ENCODE measurements at places on chromosomes 7 and 10. TPM values are rescaled to one million over a fixed set of nuclear protein-coding genes. Genes with fewer than 3 reads are reported as not detected.
A peak's percentile ranks its signal among the peaks of the same experiment; 100 is the strongest.

ANKRD61 gene
- polyA plus RNA-seq = 1.0 TPM

SORCS3 gene
- polyA plus RNA-seq = not detected

HOXA6 gene
- 8.7 TPM for polyA plus RNA-seq

SSC4D gene
- 0.94 TPM for polyA plus RNA-seq

ERVW-1 gene
- 1.4 TPM for polyA plus RNA-seq

SPAM1 gene
- polyA plus RNA-seq = not detected

CUTC gene
- 23.6 TPM for polyA plus RNA-seq

VPS37D gene
- 2.8 TPM for polyA plus RNA-seq

MYH16 gene
- 0.18 TPM for polyA plus RNA-seq

GNG11 gene
- 21.8 TPM for polyA plus RNA-seq

DNA sequence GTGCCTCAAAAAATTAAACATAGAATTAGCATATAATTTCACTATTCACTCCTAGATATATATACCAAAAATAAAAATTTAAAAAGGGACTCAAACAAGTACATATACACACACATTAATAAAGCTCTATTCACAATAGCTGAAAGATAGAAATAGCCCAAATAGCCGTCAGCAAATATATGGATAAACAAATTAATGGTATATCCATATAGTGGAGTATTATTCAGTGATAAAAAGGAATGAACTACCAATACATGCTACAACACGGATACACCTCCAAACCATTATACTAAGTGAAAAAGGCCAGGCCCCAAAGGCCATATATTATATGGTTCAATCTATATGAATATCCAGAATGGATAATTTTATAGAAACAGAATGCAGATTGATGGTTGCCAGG is 414.6 kb upstream of the LRGUK start:
- no peak for DNase-seq

GRCh38 chr7:47441796-47442604 is 139.9 kb downstream of the TNS3 start:
- no peak for DNase-seq

- no peak for DNase-seq
Measured at GRCh38 chr10:128087146-128087883, 38.9 kb downstream of the MKI67 start.

DNA sequence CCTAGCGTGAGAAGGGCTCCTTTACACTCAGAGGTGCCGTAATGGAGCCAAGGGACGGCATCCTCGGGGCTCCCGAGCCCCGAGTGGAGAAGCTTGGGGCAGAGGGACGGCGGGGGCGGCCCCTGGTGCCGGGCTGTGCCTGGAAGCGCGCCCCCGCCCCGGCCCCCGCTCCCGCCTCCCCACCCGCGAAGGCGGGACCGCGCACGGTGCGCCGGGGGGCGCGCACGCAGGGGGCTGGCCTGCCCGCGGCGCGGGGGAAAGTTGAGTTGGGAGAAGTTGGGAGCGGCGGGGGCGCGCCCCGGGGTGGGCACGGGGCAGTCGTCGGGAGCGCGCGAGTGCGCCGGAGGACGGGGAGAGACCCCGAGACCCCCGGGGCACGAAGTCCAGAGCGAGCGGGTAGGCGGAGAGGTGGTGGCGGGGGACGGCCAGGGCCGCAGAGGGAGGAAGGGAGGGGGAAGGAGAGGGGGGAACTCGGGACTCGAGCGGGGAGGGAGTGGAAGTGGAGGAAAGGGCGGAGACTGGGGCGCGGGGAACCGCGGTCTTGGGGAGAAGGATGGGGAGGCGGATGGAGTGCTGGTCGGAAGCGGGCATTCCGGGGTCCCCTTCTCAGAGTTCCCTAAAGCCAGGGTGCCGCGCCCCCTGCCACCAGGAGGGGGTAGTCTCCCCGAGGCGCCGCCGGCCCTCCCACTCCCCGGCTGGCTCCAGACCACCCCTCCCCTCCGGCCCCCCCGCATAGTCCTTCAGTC is at the start of gene SLC4A2:
TSS of gene SLC4A2 (plus strand) at position 223 of the 746 bp plus-strand sequence. CDS start 2,399 bp downstream, outside the sequence.
- DNase-seq = peak; percentile 52

DNA sequence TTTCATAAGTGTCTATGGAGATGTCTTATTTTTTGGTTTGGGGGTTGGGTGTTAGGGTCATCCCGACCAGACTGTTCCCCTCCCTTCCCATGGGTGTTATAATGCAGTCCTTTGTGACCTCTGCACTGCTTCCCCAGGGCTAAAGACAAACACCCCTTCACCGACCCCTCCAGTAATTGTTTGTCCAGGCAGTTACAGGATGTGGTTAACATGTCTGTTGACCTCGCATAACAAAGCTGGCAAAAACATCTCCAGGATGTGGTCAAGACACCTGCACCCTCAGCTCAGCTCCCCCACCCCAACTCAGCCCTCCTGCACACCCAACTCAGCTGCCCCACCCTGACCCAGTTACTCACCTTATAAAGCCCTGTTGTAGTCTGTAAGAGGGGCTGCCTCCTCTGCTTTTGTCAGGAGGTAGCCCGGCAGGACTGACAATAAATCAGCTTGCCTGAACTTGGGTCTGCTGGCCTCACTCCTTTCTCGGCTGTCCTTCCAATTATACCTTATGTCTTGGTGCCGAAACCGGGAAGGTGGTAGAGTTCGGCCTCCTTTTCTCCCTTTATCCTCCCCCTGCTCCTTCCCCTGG is 102.2 kb downstream of the ZNF92 start:
- DNase-seq = no peak

DNA sequence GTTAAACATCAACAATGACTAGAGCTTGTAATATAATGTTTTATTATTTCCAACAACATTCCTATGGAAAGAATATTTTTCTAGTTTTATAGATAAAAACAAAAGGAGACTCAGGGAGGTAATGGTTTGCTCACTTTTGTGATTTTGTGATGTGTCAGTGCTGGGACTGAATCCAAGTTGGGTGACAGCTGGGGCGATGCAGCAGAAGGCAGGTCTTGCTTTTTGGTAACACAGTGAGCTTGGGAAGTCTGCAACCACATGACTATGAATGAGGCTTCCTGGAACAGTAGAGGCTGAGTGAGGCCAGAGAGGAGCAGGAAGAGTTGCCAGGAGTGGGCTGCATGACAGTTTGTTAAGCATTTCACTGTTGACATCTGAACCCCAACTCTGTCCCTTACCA is 4.9 kb upstream of the YKT6 start:
- no peak for DNase-seq

DNA sequence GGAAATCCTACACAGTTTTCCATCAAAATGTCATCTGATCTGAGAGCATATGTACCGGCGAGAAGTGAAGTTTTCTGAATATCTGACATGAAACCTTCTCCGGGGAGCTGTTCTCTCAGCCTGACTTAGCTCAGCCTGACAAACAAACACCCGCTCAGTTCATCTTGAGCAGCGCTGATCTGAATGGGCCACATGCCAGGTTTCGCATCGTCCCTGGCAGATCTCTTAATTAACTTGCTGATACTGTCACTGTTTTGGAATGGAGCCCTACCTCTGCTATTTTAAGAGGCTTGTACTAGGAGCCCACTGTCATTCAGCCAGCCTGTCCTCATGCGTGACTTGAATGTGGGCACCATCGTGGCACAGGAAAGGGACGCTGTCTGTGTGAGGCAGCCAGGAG is 109.2 kb downstream of the STRA8 start:
- no peak for DNase-seq

DNA sequence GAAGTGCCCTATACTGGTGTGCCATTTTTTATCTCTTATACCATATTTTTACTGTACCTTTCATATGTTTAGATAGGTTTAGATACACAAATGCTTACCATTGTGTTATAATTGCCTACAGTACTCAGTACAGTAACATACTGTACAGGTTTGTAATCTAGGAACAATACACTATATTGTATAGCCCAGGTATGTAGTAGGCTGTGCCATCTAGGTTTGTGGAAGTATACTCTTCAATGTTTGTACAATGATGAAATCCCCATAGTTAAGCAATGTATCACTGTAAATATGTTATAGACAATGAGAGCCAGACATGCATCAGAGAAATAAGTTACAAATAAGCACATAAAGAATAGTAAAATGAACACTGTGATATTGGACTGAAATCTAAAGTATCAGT is 109.1 kb downstream of the IQUB start:
- no peak for DNase-seq

GRCh38 chr10:80473692-80474596 is 19.8 kb downstream of the TSPAN14 start:
- no peak for DNase-seq

DNA sequence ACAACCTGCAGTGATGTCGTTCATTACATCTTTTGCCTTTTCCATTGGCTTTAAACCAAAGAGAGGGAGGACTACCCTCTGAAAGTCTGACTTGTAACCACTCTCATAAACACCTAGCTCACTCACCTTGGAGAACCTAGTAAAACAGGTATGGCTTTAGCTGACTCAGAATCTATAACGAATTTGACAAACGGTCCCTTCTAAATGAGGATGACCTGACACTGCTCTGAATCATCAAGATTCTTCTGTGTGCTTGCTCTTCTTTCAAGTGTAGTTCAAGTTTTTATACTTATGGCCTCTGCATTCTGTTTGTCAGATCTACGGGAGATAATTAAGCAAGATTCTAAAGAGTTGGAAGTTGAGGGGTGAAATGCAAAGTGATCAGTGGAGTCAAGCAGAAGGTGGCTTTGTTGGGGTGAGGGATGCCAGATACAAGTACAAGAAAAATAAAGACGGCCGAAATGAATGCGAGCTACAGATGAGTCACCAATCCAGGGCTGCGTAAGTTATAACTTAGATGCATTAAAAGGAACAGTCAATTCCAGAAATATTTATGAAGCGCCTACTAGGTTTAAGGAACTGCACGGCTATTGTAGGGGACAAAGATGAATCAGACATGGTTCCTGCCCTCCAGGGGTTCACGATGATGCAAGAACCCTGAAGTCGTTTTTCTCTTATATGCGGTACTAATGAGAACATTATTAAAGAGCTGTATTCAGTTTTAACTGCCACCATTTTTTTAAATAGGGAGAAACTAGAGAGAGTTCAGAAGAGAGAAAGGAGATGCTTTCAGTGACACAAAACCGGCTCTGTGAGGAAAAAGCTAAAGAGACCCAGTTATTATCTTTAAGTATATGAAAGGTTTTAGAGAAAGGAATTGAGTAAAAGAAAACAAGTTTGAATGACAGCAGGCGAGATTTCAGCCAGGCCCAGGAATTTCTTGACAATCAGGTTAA is 6.5 kb downstream of the HIPK2 start:
- DNase-seq = no peak

DNA sequence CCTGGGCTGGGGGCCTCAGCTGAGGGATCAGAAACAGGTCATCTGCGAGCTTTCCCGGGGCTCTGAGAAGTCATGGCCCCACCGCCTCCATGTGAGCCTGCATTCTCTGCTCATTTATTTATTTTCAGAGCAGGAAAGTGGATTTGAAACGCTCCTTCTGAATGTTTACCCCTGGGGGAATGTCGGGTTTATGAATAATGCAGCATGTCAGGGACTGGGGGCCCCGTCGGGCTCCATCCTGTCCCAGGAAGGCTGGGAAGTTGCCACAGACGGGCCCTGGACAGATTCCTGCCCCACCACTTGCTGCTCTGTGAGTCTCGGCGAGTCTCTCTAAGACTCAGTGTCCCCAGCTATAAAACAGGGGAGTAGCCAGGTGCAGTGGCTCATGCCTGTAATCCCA is 11.9 kb upstream of the GTF2IRD1 start:
- no peak for DNase-seq

- no peak for DNase-seq
Measured at GRCh38 chr7:55254242-55254595, 110.9 kb upstream of the LANCL2 start.

GRCh38 chr7:115552766-115553165 is 477.8 kb downstream of the TFEC start:
- no peak for DNase-seq

DNA sequence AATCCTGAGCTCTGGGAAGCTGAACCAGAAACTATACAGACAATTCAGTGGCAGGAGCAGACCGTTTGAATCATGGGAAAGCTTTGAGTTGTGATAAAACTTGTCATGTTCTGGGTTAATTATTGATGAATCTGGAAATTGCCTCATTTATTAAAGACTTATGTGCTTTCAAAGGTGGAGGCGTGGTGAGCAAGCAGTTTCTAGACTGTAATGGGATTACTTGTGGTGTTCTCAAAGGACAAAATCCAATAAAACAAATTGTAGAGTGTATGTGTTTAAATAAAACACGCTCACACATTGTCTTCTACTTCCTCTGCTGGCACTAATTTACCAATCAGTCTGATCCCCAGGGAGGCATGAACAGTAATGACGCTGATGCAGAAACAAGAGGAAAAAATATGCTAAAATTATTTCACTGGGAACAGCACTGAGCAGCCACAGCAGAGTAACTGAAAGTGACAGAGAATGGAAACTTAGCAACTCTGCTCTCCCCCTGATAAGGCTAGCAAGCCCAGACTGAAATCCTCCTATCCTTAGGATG is 25.1 kb downstream of the PARD3 start:
- DNase-seq = no peak

DNA sequence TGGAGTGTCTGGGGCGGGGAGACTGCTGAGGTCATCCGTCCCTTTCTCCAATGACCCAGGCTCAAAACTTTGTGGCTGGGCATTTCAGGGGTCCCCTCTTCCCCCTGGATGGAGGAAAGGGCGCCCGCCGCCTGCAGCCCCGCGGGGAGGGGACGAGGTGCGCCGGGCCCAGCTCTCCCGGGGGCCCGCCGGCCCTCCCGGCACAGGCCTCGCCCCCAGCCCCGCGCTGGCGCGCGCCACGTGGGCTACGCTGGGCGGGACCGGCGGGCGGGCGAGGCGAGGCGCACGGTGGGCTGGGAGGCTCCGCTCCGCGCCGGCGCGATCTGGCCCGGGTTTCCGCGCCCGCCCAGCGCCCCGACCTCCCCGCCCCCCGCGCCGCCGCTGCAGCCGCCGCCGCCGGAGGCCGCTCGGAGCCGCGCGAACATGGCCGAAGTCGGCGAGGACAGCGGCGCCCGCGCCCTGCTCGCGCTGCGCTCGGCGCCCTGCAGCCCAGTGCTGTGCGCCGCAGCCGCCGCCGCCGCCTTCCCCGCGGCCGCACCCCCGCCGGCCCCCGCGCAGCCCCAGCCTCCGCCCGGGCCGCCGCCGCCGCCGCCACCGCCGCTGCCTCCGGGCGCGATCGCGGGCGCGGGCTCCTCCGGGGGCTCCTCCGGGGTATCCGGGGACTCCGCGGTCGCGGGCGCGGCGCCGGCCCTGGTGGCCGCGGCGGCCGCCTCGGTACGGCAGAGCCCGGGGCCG is at the start of gene FOXK1:
TSS of gene FOXK1 (plus strand) at position 410 of the 735 bp plus-strand sequence. CDS start at position 424, 14 bp downstream.
- peak; percentile 44 for DNase-seq

- no peak for DNase-seq
Measured at GRCh38 chr10:129442866-129443265, 24.2 kb upstream of the MGMT start.

DNA sequence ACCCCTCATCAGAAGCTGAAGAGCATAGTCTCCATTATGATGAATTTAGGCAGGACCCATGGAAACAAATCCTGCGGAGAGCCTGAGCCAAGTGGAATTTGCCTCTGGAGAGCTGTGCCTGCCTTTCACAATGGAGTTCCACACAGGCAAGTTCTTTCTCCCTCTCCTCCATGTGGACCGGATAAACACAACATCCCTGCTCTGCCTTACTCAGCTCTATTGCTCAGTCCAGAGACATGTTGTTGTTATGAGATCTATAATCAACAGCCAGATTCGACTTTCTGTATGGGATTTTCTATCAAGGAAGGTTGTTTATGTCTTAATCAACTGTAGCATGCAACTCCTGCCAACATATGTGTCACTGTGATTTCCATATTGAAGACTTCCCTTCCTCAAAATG is 59.5 kb upstream of the ELMO1 start:
- DNase-seq = no peak

Data from forelimb muscle (tissue), 1 donor.